ENCODE measurements at places on chromosomes 2 and 18. TPM values are rescaled to one million over a fixed set of nuclear protein-coding genes. Genes with fewer than 3 reads are reported as not detected.

The ERICH2 gene
- total RNA-seq, result not detected

DNA sequence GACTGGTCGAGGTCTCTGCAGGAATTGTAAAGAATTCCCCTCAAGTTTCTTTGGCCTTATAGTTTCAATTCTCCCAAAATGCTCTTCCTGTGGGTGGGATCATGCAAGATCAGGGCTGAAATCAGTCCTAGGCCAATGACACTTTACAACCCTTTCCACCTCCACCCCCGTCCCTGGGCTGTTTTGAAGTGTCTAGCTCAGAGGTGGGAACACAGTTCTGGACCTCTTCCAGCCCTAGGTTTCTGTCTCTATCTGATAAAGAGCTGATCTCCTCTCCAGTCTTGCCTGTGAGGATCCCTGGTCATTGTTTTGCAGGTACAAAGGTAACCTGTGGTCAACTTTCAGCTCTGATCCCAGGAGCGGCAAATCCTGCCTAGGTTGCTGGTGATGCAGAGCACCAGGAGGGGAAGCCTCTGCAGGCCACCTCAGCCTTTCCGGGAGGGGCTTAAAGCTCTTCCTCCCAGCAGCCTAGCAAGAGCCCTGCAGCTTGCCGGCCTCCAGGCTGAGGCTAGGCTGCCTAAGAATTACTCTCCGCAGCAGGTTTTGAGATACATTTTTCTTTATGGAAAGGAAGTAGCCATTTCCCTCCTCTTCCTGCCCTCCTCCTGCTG lies 69.8 kb upstream of the WIPF1 start:
- no peak for DNase-seq

GRCh38 chr2:118687192-118687591 lies 160.3 kb downstream of the EN1 start:
- no peak for DNase-seq

- DNase-seq, result no peak
Observed at GRCh38 chr2:235240574-235240973, 253.3 kb upstream of the AGAP1 start.

- DNase-seq, result no peak
Observed at GRCh38 chr18:13681701-13682100, 44.7 kb downstream of the FAM210A start.

DNA sequence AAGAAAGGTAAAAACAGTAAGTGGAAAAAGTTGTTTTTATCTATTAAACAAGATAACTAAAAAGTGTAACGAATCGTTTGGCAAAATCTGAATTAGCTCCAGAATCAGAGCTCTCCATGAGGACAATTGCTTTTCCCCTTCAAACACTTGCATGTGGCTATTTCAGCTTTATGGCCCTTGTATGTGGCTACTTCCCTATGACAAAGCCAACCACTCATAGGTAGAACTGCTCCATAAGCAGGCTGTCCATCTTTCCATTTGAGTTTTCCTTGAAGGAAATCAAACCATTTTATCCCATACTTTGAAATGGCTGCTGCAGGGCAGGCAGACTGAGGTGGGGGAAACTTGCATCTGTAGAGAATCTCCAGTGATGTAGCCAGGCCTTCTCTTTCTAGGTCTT lies 445.5 kb upstream of the ID2 start:
- no peak for DNase-seq
